Stimulated activated CD8-positive, alpha-beta memory T cell treated with anti-CD3 and anti-CD28 coated beads, Interleukin-15, amount 100 ng/mL, for 48 hours (primary cell): ENCODE measurements at places on chromosomes 3 and 15.

GRCh38 chr3:68148447-68148846, 494.0 kb upstream of the SUCLG2 start:
- no peak for DNase-seq

DNA sequence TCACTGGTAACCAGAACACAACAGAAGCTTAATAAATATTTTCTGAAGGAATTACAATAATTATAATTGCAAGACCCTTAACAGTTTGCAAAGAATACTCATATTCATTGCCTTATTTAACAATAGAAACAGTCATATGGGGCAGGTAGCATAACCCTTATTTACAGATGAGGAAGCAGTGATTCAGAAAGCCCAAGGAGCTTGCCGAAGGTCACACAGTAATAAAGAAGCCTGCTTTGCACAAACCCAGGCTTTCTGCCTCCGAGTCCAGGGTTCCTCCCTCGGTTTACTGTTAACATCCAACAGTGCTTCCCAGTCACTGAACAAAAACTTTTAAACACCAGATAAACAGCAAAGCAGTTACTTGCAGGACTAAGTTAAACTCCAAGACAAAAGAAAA, 35.3 kb downstream of the SRGAP3 start:
- DNase-seq, result no peak

DNA sequence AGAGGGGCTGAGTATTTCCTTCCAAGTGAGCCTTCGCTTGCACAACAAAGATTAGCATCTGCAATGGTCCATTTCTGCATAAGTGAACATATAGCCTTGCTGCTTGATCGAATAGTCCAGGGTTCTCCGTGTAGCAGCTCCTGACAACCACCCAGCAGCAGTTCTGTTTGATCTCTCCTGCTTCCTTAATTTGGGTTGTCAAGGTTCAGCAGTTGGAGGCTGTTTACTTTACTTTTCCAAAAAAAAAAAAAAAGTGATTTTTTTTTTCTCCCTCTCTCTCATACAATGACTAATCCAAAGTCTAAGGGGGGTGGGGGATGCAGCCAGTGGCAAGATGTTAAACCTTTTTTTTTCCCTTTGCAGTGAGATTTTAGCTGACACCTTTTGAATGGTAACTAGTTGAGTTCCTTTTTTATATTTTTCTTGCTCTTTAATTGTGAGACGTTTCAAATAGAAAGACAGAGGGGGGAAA, 3.6 kb downstream of the FOXP1 start:
- DNase-seq, result no peak

DNA sequence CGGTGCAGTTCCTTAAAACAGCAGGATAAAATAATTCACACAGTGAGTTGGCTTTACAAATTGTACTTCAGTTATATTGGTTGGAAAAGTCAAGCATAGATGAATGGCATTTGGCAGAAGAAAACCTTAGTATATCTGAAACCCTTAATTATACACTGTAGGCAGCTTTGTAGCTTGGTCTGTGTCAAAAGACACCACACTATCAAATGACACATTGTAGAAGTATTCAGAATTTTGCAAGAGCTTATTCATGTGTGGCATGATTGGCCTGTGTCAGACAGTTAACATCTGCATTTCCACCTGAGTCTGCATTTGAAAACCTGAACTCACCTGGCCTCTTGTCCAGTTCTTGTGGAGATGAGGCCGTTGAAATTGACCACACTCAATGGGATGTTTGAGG, 13.8 kb downstream of the TMEM266 start:
- DNase-seq, result no peak

DNA sequence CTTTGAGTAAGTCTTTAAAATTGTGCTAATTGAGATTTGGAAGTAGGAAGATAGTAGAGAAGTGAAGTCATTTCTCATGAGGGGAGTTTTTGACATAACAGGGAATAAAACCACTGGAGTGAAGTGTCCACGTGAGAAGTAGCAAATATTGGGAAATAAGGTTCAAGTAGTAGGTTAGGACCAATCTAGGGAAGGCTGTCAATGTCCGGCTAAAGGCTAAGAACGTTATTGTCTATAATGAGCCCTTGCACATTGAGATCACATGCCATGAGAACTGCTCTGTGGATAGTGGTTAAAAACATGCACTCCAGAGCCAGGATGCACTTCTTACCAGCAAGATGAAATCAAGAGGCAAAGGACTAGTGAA, 459.9 kb upstream of the TPRG1 start:
- no peak for DNase-seq

GRCh38 chr15:59171067-59171397, 35.6 kb upstream of the LDHAL6B start:
- DNase-seq, result no peak

DNA sequence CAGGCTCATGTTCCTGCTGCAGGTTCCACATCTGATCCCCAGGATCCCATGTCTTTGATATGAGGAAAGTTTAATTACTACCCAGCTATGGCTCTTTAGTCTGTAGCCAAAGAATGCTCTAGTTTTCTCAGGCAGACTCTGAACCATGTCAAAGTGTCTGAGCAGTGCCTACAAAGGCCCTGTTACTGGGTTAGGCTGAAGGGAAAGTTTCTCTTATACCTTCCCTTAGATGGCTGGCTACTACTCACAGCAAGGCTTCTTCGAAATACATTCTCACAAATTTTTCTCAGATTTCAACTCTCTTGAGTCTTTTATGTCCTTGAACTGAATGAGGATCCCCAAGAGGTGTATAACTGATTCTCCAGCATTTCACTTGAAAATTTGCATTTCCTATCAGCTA, 102.4 kb downstream of the NR1D2 start:
- DNase-seq, result no peak

DNA sequence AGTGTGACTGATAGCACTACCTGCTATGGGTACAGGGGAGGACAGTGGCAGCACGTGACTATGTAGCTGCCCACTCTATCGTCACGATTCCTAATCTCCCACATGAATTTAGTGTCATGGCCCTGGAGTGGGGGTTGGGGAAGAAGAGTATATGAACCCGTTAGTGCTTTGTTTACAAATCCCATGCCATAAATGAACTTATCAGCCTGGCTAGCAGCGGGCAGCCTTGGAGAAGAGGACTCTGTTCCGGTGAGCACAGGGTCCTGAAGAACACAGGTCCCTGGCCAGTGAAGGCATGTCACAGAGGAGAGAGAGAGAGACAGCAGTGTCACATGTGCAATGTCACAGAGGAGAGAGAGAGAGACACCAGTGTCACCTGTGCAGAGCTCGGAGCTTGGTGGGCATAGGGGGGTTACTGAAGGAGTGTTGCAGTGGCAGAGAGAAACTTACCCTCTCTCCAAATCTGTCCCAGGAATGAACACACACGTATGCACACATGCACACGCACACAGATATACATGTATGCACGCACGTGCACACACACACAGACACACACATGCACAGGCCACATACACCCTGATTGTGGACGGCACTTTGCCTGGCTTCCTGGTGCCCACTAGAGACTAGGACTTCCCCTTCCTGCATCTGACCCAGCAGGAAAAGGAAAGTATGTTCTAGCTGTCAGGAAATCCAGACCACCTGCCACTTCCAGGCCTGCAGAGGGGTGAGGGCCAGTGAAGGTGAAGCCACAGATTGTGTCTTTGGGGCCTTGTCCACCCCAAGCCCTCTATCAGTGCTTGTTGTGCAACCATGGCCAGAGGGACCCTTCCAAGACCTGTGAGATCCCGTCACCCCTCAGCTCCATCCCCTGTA, 26.3 kb downstream of the ITGA11 start:
- DNase-seq, result no peak

DNA sequence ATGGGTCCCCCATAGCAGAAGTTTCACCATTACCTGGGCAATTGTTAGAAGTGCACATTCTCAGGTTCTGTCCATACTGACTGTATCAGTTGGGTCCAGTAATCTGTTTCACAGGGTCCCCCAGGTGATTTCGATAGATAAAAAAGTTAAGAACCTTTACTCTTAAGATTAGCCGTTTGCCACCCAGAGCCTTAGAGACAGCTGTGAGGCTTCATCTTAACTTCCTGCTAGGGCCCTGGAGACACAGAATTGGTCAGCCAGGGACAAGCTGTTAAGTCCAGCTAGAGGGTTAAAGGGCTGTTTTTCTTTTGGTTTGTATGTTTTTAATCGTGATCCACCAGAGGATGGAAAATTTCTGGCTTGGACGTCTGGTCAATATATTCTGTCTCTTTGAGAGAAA, 6.7 kb downstream of the FAM162A start:
- no peak for DNase-seq

DNA sequence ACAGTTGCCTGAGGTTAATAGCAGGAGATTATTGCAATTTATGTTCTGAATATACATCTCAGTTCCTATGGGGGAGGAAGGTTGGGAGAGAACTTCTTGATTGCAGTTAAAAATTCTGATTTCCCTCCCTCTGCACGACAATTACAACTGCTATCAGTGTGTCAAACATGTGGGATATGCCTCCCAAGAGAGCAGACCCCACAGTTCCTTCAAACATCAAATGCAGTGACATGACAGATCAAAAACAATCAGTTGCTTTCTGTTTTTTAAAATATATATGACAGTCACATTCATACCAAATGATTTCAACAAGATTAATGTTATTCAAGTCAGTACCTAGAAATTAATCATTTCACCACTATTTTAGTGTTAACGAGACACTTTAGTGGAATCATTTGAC, 639.0 kb downstream of the EDEM1 start:
- DNase-seq, result no peak

DNA sequence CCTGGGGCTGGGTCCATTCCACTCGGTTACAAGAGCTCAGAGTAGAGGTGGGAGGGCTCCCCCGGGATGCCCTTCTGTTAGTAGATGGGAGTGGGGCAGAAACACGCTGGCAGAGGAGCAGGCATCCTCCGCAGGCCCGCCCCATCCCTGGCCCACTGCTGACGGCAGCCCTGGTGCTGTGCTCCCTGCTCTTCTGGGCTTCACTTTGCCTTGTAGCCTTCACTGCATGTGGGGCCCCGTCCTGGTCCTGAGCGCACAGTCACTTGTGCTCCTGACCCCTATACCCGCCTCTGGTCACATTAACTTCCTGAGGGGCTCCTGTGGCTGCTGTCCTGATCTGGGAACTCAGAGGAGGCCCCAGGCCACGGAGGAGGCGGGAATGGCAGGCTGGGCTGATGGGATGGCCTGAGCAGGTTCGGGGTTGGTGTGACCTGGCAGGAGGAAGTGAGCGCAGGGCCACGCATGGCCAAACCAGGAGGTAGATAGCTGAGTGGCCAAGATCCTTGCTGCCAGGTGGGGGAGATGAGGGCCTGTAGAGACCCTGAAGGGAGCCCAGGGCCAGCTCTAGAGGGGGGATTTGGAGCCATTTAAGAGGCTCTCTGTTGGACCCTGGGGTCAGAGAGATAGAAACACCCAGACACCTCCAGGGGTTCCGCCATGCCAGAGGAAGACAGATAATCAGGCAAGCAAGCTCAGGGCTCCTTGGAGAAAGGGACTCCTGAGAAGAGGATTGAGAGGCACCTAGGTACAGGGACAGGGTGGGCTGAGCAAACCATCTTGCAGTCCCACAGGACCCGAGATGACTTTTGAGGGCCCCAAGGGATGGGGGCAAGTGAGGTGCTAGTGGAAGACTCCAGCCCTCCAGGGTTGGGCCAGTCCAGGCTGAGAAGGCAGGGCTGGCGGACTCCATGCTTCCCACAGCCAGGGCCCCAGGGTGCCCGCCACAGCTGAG, 92.2 kb upstream of the PRR23E start:
- DNase-seq, result no peak

GRCh38 chr3:116039651-116039985, 405.7 kb downstream of the LSAMP start:
- no peak for DNase-seq

GRCh38 chr3:17088017-17088416, 203.3 kb downstream of the PLCL2 start:
- DNase-seq, result no peak

DNA sequence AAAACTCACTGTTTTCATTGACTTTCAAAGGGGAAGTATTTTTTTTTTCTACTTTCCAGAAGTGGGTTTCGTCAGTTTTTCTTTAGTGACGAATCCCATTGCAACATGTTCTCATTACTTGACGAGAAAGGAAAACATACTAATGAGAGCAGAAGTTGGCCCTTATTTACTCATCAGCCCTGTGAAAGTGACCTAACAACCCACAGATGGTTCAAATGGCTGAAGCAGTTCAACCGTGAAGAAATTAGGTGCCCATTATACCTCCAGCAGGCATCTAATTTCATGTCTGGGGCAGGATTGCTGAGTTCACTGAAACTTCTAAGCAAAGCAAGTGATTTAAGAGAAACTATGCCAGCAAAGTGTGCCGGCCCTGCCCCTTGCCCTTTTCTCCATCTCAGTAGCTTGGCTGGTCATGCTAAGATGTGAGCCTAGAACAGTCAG, 9.0 kb downstream of the AQP9 start:
- no peak for DNase-seq

- DNase-seq, result no peak
Observed at GRCh38 chr3:72597756-72598195, 250.5 kb downstream of the SHQ1 start.

DNA sequence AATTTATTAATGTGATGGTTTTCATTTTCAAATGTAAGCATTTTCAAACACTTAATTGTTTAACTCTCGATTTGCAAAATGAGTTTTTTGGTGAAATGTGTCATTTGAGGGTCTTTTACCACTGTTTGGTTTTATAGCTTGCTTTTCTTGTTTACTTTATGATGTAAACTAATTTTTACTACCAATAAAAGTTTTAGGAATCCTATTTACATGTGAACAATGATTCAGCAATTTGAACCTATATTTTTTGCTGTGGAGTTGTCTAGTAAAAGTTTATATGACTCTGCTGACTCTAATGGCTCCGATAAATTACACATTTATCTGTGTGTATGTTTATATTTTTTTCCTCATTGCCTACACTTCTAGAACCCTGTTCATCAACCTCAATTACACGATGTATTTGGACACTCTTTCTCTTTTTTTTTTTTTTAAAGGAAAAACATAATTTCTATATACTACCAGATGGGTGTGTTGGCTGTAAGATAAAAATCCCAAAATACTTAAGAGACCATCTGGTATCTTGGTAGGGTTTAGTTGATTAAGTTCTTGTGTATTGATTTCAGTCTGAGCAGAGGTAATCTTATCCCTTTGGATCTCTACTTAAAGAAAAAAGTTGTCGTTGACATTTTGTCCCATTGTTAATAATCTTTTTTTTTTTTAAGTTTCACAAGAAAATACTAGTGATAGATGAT, 89.5 kb downstream of the PTPRG start:
- DNase-seq, result no peak

GRCh38 chr15:85168642-85169173, 187.1 kb downstream of the PDE8A start:
- DNase-seq, result peak; percentile 8

DNA sequence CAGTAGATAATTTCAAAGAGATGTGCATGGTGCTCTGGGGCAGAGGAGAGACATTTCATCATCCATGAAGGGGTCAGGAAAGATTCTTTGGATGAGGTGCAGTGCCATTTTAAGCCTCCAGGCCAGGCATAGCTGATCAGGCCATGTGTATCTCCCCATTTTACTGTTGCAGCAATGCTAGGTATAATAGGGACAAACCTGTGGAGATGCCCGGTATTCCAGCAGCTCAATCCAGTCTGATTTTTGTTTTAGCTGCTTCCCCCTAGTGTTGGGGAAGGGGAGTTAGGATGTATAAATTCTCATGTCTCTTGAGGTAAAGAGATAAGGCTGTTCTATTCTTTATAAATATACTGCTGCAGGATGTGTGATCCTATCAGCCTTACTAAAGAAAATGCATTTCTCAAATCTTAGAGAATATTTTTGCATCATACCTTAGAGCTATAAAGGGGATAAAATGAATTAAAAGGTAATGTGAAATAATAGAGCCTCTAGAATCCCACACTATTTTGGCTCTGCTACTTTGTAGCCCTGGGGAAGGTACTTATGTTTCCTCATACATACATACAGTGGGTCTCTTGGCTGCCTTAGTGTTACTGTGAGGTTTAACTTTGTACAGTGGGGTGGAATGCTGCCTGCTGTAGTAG, 5.2 kb downstream of the CDV3 start:
- DNase-seq, result no peak

GRCh38 chr15:44706946-44707636, 4.0 kb downstream of the PATL2 start:
- no peak for DNase-seq
